ENCODE measurements at places on chromosomes 5 and 9.

GRCh38 chr9:6910032-6910431 lies 152.3 kb downstream of the KDM4C start:
- no peak for DNase-seq

- DNase-seq: no peak
These were observed 668.5 kb downstream of the ISL1 start for GRCh38 chr5:52051759-52052158.

DNA sequence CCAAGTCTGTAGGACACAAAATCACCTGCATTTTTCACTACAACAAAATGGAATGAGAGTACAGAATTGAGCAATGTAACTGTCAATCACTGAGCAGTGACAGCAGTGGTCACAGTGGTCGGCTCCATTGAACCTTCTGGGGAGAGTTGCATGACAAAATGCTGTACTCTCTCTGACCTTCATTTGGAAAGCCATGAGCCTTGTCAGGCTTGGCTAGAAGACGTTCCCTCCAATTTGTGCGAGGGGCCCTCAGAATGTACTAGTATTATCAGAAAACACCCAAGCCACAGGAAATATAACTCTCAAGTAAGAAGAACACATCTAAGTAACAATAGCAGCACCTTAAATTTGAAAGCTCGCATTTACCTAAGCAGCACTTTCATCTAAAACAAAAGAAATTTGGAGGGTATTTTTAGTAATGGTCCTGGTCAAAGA lies 425.6 kb upstream of the MEF2C start:
- DNase-seq: no peak

DNA sequence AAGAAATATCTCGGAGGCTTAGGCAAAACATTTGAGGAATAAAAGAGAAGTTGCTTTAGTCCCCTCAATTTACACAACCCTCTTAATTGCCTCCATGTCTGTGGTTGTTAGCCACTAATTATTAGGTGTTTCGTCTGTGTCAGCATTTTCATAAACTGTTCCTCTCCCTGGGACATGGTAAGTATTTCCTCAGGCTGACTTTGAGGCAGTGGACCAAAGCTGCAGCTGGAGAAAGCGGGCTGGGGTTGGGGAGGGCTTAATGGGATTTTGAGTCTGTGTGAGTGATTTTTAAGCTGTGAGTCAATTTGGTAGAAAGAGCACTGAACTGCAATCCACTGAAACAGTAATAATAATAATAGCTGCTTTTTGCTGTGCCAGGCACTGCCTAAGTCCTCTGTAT lies 13.0 kb upstream of the TTC1 start:
- no peak for DNase-seq
